ENCODE measurements at places on chromosomes 11 and 22. TPM values are rescaled to one million over a fixed set of nuclear protein-coding genes. Genes with fewer than 3 reads are reported as not detected.

Gene SCGB2A2
- total RNA-seq: not detected

Gene YPEL4
- not detected for total RNA-seq

Gene NEU3
- total RNA-seq: 6.9 TPM

- no peak for DNase-seq
Measured at GRCh38 chr11:65692367-65692766, 19.7 kb upstream of the KAT5 start.

- DNase-seq: no peak
Measured at GRCh38 chr11:110207123-110207522, 89.3 kb downstream of the RDX start.

DNA sequence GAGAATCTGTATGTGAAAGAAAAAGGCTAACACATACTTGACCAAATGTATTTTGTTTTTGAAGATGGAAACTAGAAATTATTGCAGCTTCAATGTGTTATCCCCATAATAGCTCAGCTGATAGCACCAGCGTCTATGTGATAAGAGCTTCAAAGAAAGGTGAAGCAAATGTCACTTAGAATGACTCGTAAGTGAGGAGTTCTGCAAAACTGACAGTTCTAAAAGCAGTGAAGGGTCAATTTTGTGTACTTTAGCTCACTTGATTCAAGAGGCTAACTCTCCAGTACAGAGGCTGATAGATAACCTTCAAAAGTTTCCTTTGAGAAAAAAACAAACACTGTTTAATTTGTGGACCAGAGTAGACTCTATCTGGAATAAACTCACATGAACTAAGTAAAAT is 87.2 kb upstream of the CARD18 start:
- no peak for DNase-seq

- DNase-seq: no peak
Measured at GRCh38 chr11:113506893-113507292, 31.7 kb upstream of the DRD2 start.

DNA sequence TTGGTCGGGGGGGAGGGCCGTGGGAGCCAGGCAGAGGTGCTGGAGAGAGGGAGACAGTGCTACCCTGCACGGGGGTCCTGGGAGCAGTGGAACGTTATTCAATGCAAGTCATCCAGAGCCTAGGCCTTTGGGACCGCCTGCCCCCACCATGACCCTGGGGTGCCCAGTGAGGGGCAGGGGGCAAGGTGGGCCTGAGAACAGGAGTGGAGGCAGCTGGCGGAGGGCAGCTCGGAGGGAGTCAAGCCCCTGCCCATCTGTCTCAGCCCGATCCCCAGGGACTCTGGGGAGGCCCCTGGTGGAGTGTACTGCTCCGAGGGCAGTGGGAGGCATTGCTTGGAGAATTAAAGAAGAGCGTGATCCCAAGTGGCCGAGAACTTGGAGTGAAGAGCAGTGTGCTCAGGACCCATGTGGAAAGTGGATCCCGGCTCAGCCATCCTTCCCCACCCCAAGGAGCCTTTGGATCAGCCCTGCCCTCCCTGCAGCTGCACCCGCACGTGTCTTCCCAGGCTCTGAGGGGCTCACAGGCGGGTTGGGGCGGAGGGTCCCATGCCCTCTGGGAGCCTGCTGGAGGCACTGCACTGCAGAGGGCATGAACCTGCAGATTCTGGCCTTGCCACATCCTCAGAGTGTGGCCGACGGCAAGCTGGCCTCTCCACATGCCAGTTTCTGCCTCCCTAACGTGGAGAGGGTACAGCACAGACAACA is 34.0 kb upstream of the SMIM38 start:
- DNase-seq: no peak

DNA sequence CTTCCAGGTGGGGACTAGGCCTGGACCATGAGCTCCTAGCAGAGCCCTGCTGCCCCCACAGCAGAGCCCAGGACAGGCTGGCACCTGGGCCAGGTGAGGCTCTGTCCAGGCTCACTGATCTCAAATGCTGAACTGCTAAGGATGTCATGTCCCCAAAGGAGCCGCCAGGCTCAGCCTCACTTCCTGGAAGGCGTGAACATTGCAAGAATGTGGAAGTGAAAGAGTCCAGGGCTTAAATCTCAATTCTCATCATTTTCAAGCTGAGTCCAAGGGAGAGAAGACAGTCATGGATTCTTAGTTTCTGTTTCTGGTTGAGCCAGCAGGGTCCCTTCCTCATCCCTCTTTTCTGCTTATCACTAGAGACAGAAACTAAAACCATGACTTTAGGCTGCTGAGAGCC is 5.0 kb downstream of the ASCL2 start:
- no peak for DNase-seq

- DNase-seq: no peak
Measured at GRCh38 chr22:44578110-44578457, 80.1 kb upstream of the RTL6 start.

DNA sequence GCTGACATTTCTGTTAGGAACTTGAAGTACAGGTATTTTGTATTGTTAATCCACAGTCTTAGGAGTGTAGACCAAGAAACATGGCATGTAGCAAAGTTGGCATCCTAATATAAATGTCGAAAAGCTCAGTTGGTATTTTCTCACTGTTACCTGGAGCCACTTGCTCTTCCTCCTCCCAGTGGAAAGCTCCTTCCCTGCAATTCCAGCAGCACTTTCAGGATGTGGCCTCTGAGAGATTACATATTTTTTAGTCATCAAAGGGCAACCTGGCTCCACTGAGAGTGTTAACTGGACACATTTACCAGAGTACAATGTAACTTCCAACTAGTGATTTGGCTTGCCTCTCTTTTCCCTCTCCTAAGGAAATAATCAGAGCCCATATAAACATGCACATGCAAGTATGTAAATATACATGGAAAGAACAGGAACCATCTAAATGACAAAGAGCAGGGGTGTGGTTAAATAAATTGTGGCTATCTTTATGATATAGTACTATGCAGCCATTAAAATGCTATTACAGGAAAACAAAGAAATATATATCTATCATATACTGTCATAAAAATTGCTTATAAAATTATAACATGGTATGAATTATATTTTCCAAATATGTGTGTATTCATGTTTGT is 14.3 kb upstream of the EED start:
- no peak for DNase-seq

GRCh38 chr11:33168709-33169200 is 7.5 kb upstream of the CSTF3 start:
- no peak for DNase-seq

Data from foreskin keratinocyte (primary cell).